ENCODE measurements at places on chromosomes 1 and 21.

DNA sequence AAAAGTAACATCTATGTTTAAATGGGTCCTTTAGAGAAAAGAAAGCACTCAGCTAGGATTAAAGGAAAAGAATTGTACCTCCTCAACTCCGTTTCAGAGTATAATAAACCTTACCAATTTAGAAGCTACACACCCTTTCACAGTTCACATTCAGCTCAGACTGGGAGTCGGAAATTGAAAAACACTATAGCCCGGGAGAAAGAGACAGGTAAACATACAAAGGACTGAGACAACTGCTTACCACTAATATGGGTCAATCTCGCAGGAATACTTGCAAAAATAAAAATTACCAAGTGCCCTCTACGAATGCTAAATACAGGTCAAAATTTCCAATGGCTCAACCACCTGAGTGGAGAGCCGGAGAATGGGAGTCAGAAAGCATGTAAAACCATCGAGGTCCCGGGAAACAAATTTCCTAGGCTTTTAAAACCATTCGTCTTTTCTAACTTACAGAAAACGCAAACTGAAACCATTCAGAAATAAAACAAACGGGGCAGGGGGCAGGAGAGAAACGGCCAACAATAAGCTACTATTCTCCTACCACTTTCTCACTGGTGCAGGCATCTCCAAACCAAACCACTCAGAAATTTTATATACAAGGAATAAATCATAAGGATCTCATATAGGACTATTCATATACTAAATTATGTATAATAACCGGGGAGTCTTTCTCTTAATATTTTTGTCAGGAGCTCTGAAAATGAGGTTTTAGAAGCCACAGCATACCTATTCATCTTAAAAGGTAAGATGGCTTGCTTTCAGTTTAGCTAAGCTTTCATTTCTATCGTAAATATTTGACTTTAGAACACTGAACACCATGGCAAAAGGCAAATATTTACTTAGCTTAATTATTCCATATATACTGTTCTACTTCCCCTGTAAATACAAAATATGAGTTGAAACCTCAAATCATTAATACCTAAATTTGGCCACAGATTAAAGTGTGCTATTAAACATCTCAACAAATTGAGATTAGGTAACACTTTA lies 136.5 kb downstream of the RERE start:
- DNase-seq, result no peak

GRCh38 chr1:22418933-22419382 lies 32.7 kb upstream of the ZBTB40 start:
- DNase-seq, result no peak

DNA sequence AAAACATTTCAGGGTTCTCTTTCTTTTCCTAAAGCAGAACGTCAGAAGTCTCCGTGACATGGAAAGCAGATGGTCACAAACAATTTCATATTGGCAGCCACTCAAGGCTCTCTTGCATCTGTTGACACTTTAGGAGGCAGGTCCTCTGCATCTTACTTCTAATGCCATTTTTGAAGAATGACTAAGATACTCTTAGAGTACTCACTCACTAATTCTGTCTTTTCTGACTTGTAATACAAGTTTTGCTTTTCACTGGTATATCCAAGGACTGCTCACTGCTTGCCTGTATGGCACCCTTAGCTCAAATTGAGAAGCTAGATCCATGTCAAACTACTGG lies 68.3 kb downstream of the PRRX1 start:
- no peak for DNase-seq

DNA sequence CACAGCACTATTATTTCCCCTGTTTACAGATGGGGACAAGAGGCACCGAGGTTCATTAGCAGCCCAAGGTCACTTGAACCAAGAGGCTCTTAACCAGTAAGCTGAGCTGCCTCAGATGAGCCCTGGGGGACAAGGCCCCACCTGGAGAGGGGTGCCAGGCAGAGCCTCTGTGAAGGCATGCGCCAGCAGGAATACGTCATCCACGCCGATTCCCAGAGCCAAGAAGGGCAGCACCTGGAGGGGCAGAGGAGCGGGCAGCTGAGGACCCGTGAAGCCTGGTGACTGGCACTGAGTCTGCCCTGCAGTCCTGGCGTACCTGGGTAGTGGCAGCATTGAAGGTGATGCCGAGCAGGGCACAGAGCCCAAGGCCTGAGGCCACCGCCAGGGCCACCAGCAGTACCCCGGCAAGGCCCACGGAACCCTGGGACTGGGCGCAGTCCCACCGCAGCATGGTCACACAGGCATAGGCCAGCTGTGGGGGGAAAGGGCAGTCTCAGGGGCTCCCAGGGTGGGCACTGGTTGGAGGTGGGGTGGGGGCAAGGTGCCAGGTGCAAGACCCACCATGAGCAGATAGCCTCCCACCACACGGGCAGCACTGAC lies 14.1 kb downstream of the PTCH2 start:
- no peak for DNase-seq

DNA sequence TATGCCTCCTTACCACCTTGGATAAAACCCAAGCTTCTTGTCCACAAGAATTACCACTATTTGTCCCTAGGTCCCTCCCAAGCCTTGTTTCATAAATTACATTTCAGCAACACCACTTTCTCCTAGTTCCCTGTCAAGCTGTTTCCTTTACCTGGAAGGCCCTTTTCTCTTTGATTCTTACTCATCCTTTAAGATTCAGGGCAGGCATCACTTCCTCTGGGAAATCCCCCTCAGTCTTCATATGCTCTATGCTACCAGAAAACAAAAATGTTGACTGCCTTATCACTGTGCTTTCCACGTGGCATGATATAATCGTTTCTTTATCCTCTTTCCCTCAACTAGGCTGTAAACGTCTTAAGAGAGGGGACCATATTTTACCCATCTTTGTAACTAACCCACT lies 102.7 kb downstream of the LYST start:
- DNase-seq, result no peak

DNA sequence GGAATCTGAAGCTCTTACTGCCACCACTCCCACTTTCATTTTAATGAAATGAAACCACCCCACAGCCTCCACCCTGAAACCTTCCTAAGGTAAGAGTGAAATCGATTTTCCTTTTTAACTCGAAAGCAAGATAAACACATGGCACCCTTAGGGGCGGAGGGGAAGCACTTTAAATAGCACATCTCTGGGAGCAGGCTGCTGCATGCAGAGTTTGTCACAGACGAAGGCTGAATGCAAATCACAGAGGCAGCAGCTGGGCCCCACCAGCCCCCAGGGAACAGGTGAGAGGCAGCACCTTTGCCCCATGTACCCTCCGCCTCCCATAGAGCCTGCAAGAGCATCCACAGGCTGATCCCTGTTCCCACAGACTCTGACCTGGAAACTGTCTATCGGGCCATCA lies 60.0 kb upstream of the GRIK3 start:
- DNase-seq, result no peak

- DNase-seq, result no peak
These were observed 56.9 kb downstream of the NGF start for GRCh38 chr1:115281143-115281542.

- DNase-seq, result no peak
These were observed 168.0 kb downstream of the PTPRC start for GRCh38 chr1:198806861-198807260.

- no peak for DNase-seq
These were observed 61.9 kb downstream of the POFUT2 start for GRCh38 chr21:45225741-45226327.

- DNase-seq, result no peak
These were observed 14.9 kb upstream of the KCNK1 start for GRCh38 chr1:233598891-233599541.

GRCh38 chr1:234838182-234838581 lies 228.2 kb upstream of the IRF2BP2 start:
- no peak for DNase-seq

DNA sequence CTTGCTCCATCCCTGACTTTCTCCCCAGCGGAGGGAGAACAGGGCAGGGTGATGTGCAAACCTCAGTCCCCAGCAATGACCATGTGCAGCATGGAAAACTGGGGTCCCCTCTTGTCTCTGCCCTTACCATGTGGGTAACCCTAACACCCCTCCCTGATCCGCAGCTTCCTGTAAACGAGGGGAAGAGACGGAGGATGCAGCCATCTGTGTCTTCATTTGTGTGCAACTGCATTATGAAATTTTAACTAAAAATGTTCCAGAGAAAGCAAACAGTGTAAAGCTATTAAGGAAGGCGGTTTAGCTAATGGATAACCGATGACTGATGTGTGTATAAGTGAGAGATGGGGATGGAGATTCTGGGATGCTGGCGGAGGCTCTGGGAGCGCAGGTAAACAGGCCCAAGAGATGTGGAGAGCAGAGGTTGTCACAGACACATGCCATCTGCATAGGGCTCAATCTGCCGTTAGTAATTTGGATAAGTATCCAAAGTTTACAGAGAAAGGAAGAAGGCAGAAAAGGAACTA lies 206.6 kb downstream of the DSCAM start:
- no peak for DNase-seq

DNA sequence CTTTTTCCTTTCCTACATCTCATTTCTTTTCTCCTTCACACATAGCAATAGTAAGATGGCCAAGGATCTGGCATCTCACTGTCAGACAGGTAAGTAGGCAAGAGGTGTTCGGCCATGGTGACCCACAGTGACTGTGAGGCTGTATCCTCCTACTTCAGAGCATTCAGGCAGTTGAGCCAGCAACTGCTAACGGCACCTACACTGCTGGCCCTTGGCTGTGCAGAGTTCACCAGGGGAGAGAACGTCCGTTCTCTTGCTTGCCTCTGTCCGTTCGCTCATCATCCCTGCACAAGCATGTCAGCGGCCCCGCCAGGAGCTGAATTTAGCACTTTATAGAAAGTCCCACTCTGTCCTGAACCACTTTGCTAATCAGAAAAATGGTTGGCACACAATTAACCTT lies 113.6 kb downstream of the GREM2 start:
- no peak for DNase-seq

- no peak for DNase-seq
These were observed 372.8 kb upstream of the DAB1 start for GRCh38 chr1:57796616-57797015.

DNA sequence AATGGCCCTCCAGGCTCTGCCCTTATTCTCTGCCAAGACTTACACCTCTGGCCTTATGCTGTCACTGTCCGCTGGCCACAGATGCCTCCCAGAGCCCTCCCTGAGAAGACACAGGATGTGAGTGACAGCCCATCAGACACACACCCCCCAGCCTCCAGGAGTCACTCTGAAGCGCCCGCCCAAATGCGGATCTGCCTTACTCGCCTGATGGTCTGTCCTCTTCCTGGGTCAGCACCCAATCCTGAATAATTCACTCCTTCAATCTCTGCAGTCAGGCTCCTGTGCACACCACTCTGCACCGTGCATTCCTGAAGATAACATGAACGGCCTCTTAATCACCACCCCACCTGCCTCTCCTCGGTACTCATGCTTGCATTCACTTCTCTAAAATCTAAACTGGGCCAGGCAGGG lies 14.7 kb downstream of the CLSTN1 start:
- DNase-seq, result no peak

DNA sequence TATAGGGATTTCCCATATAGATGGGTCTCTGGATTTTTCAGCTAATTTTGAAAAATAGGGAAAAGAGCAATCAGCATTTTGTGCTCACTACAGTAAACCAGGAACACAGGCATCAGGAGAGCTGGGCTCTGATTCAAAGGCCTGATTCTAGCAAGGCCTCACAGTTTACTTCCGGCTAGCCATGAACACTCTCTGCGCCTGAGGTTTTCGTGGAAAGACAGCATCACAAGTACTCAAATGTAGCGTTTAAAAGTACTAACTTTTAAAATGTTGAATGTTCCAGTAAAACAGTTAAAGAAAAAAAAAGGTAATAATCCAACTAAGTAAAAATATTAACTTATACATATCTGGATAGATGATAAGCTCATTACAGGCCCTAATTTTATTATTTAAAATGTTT lies 120.6 kb downstream of the SLC45A1 start:
- no peak for DNase-seq

- no peak for DNase-seq
These were observed 14.3 kb upstream of the BLACAT1 start for GRCh38 chr1:205470131-205470530.

- DNase-seq, result no peak
These were observed 88.0 kb upstream of the ADAR start for GRCh38 chr1:154695985-154696384.

DNA sequence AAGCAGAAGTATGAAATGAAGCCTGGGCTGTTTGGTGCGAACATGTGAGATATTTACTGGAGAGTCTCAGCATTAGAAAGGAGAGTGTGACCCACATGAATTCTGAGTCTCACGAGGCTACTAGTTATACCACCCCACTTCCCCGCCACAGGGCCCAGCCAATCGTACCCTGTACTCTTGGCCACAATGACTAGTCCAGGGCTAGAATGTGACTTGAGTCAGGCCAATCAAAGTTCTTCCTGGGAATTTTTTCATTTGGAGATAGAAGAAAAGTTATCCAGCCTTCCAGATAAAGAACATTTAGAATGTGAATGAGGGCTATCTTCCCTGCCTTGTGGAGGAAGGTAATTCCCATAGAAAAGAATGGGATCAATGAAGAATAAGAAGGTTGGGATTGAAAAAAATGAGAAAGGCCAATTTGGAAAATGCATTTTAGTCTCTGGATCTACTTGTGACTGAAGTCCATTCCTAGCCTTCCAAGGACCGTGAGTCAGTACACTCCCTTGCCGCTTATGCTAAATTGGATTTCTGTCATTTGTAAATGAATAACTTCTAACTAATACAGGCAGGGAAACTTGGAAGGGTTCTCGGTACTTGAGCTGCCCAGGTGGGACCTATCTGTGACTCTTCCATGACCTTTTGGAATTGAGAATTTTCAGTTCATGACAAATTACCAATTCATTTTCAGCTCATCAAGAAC lies 12.3 kb upstream of the RIMKLA start:
- no peak for DNase-seq

DNA sequence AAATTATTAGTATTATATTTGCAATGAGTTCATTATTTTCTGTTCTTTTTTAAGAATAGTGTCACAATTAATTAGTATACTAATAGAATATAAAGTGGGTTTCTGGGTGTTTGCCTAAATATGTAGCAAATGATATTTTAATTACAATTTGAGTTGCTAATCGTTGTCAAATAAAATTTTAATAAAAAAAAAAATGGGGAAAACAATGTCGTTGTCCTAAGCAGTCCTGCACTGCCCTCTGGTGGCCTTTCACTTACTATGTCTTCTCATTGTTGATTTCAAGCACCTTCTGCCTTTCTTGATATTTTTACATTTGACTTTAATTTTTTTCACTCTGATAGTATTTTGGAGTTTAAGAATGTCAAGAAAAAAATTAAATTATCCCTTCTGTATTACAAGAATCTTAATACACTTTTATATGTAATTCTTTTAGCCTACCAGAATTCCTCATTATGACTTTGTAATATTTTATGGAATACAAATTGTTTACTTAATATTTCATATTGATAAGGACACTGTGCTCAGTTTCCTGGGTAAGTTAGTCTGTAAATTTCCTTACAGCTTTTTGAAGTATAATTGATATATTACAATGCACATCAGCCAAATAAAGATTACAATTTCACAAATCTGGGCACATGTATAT lies 104.5 kb upstream of the FMN2 start:
- no peak for DNase-seq

GRCh38 chr21:36976882-36977651 lies 10.6 kb upstream of the HLCS start:
- peak; percentile 73 for DNase-seq

- DNase-seq, result no peak
These were observed 3.5 kb downstream of the CRNN start for GRCh38 chr1:152410599-152410998.

Measured in HEK293T (cell line).